ENCODE measurements at places on chromosomes 2 and 18.

DNA sequence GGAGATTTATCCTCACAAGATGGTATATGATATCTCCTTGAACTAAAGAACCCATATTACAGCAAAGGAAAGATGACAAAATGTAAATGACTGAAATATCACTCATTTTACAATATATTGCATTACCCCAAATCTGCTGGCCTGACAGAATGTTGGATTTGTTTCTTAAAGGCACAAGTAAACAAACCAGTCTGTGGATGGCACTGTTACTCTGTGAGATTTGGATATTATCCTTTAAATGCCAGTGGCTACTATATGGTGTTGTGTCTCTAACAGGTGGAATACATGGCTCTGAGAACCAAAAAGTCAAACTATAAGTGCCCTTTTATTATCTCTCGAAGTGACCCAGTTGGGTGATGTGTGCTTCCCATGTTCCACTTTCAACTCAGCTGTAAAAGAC is 125.7 kb downstream of the PDE1A start:
- DNase-seq: no peak

GRCh38 chr2:28435814-28436351 is 43.2 kb downstream of the FOSL2 start:
- DNase-seq: no peak

GRCh38 chr2:45253151-45253550 is 243.9 kb upstream of the SIX2 start:
- no peak for DNase-seq

DNA sequence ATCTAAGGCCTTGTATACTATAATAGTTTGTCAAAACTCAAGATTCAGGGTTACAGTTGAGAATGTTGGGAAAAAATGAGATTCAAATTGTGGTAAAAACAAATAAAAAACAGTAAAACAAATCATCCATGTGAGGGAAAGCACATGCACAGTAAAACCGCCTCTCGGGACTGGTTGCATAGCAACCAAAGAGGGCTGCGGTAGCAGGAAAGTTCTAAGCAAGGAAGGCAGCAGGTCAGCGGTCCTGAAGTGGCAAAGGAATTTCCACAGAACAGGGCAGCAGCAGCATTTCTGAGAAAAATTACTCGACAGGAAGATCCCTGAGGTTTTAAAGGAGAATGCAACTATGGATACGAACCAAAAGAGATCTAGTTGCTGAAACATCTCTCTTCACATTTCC is 93.7 kb downstream of the DYNAP start:
- DNase-seq: no peak

- no peak for DNase-seq
Measured at GRCh38 chr2:66601624-66602023, 166.7 kb downstream of the MEIS1 start.

DNA sequence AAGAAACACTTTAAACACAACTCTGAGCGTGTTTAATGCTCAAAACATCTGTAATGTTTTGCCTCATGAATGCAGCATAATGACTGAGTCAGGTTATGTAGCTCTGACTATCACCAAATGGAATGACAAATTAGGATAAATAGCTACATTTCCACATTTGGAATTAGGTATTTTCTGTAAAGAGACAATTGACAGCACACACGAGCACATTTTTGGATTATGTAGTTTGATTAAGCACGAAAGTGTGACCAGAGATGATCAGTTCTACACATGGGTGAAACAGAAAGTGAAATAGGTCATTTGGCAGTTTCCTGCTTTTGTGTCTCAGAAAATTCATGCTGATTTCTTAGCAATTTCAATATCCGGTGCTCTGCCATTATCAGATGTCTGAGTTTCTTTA is 29.0 kb downstream of the LPIN1 start:
- DNase-seq: no peak

- DNase-seq: no peak
Measured at GRCh38 chr2:31831585-31831984, 179.2 kb downstream of the MEMO1 start.

DNA sequence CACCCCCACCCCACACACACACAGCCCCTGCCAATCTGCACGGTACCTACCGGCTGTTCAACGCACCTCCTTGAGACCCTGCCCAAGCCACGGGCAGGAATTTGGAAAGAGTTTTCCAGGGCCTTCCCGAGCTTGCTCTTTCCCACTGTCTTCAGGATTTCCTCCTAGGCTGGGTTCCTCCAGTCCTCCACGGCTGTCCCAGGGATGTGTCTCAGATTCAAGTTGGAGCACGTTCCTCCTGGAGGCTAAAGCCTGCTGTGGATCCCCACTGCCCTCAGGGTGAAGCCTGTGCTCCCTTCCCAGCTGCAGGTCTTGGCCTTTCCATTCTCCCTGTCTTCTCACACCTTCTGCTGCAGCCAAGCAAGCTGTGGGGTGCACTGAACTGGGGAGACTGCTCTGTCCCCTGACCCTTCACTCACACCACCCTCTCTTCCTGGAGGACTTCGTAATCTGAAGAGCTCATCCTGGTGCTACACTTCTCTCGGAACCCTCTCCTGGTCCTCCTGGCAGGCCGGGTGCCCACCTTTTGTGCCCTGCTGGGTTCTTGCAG is 54.9 kb upstream of the HS6ST1 start:
- no peak for DNase-seq

DNA sequence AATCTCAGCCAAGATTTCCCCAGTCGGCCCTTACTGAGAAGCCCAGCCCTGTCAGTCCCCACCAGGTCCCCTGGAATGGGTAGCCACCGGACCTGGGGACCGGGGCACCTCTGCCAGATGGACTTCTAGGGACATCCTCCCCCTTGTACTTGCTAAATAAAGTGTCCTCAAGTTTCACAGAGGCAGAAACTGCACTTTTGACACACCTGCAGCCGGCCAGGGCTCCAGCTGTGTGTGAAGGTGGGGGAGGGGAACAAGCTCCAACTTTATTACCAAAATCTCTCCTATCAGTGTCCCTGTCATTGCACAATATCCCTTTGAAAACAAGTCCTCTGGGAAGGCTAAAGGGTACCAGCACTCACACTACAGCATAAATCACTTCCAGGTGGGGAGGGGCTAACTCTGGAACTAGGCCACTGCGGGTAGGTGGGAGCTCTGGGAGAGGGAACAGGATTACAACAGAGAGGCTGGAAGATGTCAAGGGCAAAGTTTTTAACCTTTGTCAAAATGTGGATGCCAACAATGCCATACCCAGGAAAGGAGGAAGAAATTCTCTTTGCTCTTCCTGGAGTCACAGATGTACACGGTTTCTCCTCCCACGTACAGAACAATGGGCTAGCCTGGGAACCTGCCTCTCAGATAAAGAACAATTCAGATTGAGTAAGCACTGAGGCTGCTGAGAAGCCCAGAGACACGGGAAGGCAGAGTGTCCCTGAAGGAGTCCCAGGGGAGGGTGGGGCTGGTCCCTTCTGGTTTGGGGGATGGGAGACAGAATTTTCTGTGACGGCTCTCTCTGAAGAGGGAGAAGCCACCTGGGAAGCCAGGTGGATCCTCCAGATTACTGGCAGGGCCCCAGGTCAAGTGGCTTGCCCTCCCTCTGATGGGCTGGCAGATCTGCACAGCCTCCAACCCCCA is 11.0 kb downstream of the SDC1 start:
- DNase-seq: no peak

DNA sequence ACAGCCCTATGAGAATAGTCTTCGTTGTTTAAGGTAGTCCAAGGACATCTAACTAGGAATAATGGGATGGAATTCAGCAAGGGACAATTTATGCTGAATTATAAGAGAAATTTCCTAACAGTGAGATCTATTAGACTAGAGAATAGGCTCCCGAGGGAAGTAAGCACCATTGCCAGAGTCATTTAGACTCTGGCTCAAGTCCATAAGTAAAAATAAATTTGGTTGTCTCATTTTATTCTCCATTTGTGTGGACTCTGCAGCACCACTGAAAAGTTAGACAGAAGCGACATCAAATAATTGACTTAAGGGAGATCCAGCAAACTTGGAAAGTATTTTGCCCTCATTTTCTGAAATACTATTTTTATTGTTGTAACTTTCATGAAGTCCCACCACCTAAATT is 129.3 kb upstream of the SMIM21 start:
- no peak for DNase-seq

- DNase-seq: no peak
Measured at GRCh38 chr2:143397884-143398614, 268.8 kb downstream of the ARHGAP15 start.

DNA sequence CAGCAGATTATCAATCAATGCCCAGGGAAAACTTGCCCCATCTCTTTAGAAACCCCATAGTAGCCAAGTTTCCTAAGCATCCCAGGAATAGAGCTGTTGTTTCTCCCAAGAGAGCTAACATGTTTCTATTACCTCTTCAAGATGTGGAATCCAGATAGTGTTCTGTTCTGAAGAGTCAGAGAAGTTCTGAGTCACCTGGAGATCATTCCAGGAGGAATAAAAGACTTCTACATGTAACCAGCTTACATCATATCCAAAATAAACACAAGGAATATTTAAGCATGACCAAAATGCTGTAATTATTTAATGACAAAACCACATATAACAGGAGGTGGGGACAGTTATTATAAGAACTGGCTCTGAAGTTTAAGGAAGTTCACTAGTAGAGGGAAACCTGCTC is 51.0 kb upstream of the GORASP2 start:
- no peak for DNase-seq

GRCh38 chr2:19796035-19796695 is 105.6 kb downstream of the TTC32 start:
- no peak for DNase-seq

DNA sequence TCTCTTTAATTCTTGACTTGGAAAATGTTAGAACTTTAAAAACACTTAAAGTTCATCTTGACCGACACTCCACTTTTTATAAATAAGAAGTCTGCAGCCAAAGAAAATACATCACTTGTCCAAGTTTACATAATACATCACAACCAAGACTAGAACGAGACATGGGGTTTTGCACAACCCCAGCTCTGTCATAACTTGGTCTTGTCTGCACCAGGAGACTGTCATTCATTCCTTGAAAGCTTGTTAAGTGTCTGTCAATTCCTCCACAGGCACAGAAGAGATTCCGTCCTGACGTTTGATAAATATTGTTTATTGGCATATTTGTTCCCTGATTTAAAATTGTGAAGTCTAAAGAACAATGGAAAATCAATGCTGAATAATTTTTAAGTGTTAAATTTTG is 139.5 kb upstream of the SETBP1 start:
- no peak for DNase-seq

- DNase-seq: no peak
Measured at GRCh38 chr2:236093134-236093533, 75.1 kb downstream of the GBX2 start.

DNA sequence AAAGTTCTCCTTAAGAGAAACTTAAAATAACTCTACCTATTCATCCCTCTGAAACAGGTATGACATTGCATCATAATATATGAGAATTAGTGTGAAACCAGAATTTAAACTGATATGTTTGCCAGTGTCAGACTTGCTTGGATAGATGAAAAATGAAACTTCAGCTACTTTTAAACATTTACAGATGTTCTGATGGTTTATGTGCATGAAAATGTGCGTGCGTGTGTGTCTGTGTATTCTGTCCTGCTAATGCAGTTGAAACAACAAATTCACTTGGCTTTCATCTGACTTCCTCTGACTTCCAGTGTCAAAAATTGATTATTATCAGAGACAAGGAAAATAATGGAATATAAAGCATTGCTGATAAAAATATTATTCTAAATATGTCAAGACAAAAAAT is 719.4 kb downstream of the LRP1B start:
- no peak for DNase-seq

DNA sequence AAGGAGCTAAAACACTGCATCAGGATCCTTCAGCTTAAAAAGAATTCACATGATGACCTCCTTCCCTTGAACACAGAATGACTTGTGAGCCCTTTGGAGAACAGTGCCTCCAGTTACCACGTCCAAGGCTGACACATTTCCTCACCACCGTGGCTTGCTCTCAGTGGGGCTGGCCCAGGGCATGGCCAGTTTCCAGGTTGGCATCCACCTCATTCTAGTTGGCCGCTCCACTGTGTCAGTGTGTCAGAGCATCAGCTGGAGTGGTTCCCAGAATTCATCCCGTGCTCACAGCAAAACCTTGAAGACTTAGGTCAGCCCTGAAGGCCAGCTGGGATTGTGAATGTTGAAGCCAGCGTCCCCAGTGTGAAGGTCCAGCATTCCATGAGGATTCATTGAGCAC is 158.5 kb downstream of the INSIG2 start:
- DNase-seq: no peak

- DNase-seq: no peak
Measured at GRCh38 chr2:86747711-86748639, 27.9 kb downstream of the RMND5A start.

DNA sequence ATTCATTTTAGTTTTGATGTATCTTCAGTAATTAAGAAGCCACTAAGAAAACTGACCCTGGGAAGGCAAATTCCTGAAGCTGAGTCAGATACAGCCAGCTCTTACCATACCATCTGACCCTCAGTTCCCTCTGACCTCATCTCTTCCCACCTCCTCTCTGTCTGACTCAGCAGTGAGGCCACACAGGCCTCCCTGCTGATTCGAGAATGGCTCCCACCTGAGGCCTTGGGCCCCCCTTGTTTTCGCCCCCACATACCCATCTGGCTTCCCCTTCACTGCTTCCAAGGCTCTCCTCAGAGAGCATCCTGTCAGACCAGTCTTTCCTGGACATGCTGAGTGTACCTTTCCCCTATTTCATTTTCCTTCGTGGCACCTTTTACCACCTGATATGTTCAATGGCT is 71.0 kb upstream of the CYP1B1 start:
- no peak for DNase-seq

DNA sequence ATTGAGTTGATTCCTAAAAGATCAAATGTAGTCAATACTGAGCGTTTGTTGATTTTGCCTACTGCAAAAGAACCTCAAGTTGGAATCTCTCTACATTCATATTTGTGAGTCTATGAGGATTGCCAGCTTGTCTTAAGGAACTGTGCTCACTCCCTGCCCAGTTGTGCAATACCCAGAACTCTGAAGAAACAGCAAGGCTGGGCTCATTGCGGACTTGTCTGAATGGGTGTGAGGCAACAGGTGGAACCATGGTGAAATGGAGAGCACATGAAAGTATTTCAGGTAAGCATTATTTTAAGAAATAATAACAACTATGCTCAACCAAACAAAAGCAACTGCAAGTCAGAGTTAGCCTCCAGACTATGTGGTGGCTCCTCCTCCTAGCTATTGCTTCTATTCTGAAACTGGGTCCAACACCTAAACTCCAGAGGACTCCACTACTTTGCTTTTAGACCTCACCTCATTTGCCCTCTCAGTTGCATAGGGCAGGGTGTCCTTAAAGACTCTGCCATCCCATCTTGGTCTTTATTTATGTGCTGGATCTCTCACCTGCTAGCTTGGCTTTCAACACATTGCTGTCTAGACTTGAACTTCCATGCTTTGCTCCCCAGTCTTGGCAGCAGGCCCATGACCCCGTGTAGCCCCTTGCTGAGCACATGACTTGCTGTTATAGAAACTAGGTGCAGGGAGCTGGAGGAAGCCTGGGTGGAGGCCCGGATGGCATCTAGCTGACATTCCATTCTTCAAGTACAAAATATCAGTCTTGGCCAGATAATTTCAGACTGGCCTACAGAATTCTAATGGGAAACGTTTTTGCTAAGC is 94.8 kb upstream of the ARL5A start:
- DNase-seq: no peak

GRCh38 chr2:11993749-11994148 is 247.3 kb downstream of the LPIN1 start:
- DNase-seq: no peak

GRCh38 chr2:241565411-241565810 is 6.9 kb downstream of the BOK start:
- DNase-seq: no peak

- no peak for DNase-seq
Measured at GRCh38 chr18:64566456-64566855, 417.6 kb upstream of the LINC00305 start.

GRCh38 chr18:12933327-12933726 is 14.5 kb upstream of the SEH1L start:
- DNase-seq: no peak

- no peak for DNase-seq
Measured at GRCh38 chr2:144424559-144425240, 95.2 kb downstream of the ZEB2 start.
